ENCODE measurements at places on chromosomes 2 and 18.

DNA sequence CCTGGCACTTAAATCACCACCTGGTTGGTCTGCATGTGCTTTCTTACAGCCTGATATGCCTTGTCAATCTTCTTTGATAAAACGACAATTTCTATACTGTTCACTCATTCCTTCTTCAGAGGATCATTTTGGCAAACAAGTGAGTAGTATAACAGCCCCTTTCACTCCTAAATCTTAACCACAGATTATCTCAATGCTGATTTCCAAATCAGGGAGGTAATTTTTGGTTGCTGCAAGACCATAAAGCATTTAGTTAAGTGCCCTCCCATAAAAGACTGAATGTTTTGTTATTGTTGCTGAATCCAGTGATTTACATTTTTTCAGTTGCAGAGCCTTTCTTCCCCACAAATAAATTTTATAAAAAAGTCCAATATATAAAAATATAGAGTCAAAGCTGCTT lies 129.2 kb upstream of the CYP26B1 start:
- no peak for DNase-seq

DNA sequence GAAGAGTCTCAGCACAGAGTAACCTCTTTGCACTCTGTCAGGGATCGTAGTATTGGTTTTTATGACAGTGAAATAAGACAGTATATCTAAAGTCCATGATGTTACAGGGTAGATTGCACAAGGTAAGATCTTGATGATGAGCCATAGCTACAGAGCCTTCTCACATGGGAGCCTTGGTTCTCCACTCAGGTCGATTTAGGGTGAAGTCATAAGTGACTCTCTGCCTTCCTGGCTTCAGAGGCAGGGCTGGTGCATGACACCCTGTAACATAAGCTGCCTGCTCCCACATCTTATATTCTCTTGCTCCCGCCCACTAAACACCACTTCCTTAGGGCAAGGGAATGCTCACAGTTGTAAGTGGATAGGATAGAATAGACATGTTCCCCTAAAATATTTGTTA lies 13.3 kb downstream of the DAPL1 start:
- no peak for DNase-seq

GRCh38 chr2:171522052-171522787 lies at the start of gene CYBRD1:
Gene CYBRD1 (plus strand): TSS chr2:171522474. CDS start chr2:171522546, 72 bp downstream.
- peak; percentile 27 for DNase-seq

DNA sequence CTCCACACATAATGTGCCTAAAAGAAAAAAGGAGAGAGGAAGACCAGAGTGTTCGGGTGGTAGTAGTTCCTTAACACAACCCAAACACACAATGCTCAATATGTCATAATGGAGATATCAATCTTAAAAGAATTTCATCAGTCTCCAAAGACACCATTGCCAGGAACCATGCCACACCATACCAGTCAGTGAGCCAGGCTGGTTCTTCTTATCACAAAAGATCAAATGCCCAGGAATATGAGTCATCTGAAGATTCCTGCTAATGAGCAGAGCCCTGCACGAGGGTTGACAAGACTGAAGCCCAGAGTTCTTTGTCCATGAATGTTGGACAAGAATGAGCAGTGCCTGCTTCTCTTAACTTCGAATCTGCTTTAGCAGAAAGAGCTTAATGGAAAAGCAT lies 262.3 kb downstream of the ZNF516 start:
- DNase-seq, result no peak

DNA sequence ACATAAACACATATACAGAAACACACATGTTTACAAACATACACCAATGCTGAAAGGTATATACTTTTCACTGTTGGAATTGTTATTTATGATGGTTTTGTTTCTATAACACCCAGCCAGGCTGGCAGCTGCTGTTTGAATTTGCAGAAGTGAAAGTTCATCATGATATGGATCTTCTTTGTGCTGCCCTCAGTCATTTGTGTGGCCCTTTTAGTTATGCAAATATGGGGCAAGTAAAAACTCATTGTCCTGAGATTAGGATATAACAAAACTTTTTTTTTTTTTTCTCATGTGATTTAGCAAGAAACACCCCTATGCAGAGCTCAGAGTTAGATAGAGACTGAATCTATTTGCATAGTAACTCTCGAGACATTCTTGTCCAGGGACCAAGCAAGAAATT lies 714.1 kb downstream of the KCNJ3 start:
- DNase-seq, result no peak

- DNase-seq, result no peak
Observed at GRCh38 chr2:85269959-85270358, 57.8 kb downstream of the TGOLN2 start.

DNA sequence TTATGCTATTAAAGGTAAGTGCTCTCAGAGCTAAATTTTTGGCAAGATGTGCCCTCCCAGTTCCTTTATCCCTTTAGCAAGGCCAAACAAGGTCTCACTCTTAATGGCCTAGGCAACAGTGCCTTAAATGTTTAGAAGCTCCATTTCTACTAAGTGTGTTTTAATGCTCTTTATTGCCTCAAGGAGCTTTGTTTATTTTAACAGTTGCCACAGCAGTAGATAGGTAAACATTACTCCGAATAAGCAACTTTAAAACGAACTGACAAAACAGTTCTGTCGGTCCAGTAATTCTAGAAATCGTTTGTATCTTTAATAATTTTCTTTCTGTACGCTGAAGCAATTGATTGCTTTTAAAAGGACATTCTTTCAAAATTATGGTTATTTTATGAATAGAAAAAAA lies 74.5 kb downstream of the PIEZO2 start:
- no peak for DNase-seq

DNA sequence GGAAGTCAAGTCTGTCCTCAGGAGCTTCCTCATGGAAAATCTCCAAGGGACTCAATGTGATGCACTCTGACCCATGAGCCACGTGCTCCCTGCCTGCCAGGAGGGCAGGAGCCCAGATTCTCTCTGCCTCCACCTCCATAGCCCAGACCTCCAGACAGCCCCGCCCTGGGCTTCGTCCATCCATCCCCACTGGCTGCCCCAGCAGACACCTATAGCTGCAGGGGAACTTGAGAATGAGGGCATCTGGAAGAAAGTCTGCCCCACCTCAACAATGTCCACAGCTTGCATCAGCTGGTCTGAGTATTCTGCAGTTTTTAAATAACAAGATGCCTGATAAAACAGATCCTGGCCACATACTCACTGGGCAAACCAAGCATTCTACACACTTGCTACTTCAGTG lies 418.8 kb upstream of the SMIM21 start:
- DNase-seq, result no peak

- peak; percentile 62 for DNase-seq
Observed at GRCh38 chr2:217685255-217685605, 317.6 kb downstream of the TNS1 start.

Measured in NCI-H69 (cell line).